ENCODE measurements at places on chromosomes 5 and 9. TPM values are rescaled to one million over a fixed set of nuclear protein-coding genes. Genes with fewer than 3 reads are reported as not detected.

DNA sequence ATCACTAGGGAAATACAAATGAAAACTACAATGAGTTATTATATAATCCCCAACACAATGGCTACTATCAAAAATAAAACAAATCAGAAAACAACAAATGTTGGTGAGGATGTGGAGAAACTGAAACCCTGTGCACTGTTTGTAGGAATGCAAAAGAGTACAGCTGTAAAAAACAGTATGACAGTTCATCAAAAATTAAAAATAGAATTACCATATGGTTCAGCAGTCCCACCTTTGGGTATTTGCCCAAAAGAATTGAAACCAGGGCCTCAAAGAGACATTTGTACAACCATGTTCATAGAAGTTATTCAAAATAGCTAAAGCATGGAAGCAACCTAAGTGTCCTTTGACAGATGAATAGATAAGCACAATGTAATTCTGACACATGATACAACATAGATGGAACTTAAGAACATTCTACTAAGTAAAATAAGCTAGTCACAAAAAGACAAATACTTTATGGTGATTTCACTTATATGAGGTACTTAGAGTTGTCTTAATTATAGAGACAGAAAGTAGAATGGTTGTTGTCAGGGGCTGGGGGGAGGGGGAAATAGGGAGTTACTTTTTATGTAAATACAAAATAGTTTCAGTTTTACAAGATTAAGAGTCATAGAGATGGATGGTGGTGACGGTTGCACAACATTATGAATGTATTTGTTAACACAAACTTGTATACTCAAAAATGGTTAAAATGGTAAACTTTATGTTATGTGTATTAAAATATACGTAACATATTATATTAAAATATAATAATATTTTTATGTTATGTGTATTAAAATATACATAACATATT, 102.8 kb downstream of the KCTD16 start:
- no peak for DNase-seq

DNA sequence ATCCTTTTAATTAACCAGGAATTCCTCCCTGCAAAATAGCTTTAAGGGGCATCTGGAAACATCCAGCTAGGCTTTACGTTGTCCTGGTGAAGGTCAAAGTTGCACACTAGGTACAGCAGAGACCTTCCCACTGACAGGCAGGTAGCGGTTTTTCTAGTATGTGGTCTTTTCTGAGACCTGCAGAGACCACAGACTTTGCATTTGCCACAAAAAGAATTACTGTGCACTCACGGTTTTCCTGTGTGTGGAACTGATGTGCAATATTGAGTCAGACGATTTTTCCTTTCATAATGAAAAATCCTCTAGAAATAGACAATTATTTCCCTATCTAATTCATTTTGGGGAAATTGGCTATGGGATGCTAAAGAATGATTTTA, 417.0 kb upstream of the ADAMTSL1 start:
- no peak for DNase-seq

DNA sequence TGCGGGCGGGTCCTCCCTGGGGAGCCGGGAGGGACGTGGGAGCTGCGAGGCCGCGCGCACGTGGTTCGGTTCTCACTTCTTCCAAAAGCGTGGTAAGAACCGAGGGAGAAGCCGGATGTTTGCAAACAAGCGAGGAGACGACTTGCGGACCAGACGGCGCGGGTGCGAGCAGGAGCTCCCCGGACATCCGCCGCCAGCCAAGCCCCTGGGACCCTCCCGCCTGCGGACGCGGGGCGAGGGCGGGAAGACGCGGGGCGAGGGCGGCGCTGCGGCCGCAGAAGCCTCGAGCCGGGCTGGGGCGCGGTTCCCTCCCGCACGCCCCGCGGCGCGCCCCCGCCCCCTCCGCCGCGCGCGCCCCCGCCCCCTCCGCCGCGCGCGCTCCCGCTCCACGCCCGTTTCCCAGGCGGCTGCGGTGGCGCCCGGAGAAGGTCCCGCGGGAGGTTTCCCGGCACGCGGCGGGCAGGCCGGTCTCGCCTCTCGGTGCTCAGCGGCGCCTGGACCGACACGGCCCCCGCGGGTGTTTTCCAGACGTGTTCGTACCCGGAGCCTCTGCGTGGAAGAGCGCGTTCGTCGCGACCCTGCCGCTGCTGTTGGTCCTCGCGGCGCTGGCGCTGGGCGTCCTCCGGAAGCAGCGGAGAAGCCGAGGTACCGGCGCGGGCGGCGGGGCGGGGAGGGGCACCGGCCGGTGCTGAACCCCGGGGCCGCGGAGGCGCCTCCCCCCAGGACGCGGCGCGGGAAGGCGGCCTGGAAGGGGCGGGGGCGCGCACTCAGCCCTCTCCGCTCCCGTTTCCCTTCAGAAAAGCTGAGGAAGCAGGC, 12.8 kb downstream of the BTNL9 start:
- DNase-seq: no peak

The RABGAP1 gene
- 113 TPM for total RNA-seq

The UNC5A gene
- total RNA-seq: 2.0 TPM

The POU5F2 gene
- total RNA-seq: 6.5 TPM
